ENCODE measurements at places on chromosomes 7 and 10. TPM values are rescaled to one million over a fixed set of nuclear protein-coding genes. Genes with fewer than 3 reads are reported as not detected.
A peak's percentile ranks its signal among the peaks of the same experiment; 100 is the strongest.

Gene TSPAN13
- 1.8 TPM for total RNA-seq

Gene NUDT13
- 1.8 TPM for total RNA-seq

GRCh38 chr7:69388452-69389137 lies 209.7 kb upstream of the AUTS2 start:
- no peak for DNase-seq

GRCh38 chr7:24793982-24794648 lies 36.9 kb upstream of the GSDME start:
- peak; percentile 46 for DNase-seq

DNA sequence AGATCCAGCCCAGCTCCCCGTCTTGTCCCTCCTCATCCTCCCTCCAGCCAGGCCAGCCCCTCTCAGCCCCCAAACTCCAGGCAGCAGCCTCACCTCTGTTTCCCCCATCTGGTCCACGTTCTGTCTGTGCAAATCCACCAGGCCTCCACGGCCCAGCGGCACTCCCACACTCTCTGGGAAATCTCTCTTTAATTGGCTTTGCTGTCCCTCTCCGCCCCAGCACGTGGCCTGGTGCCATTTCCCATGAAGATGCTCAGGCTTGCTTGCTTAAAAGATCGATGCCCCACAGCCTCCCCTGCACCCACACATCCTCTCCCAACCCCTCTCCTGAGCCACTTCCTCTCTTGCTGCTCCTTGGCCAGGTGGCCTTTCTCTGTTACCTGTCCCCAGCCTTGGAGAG lies 39.3 kb downstream of the PRF1 start:
- peak; percentile 72 for DNase-seq

DNA sequence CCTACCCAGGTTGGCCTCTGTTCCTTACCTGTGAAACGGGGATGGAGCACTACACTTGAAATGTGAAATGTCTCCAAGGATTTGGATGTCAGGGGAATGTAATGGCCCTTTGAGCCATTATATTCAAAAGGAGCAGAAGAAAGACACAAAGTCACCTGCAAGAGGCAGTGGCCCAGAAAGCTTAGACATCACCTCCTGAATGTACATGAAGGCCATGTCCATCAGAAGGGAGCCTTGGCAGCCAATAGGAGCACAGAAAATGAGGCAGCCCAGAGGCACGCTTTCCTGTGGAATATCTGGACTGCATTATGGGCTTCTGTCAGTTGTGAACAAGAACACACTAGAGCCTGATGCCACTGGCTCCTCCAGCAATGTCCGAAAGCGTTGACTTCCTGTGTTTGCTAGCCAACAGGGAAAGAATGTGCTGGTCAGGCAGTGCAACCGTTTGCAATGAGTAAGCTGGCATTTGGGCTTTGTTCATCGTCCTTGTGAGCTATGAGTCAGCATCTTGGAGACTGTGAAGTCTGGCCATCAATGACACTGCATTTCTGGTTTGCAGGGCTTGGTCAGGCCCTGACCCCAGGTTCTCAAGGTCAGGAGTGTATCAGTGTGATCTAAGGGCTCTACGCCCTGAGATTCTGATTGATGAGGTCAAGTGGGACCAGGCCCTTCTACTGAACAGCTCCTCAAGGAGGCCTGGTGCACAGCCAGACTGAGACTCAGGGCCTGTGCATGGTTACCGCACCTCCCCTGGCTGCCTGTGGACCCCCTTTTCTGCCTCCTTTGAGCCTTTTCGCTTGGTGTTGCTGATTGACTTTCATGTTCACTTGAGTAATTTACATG lies 222.4 kb downstream of the RPS24 start:
- DNase-seq, result peak; percentile 96

DNA sequence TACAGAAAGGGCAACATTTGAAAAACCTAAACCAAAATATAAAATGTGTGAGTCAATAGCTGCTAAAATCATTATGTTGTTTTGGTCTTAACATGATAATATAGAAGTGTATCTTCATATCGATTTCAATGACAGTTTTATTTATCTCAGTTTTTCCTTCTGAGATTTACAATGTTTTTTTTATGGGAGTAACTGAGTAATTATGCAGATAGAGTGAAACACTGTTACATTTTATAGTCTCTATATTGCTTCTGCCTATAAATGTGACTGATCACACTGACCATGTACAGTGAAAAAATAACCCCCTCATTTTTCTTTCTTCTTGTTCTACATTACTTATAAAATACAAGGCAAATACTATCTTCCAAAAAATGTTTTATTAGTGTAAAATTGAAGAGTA lies 81.6 kb downstream of the ETV1 start:
- no peak for DNase-seq

DNA sequence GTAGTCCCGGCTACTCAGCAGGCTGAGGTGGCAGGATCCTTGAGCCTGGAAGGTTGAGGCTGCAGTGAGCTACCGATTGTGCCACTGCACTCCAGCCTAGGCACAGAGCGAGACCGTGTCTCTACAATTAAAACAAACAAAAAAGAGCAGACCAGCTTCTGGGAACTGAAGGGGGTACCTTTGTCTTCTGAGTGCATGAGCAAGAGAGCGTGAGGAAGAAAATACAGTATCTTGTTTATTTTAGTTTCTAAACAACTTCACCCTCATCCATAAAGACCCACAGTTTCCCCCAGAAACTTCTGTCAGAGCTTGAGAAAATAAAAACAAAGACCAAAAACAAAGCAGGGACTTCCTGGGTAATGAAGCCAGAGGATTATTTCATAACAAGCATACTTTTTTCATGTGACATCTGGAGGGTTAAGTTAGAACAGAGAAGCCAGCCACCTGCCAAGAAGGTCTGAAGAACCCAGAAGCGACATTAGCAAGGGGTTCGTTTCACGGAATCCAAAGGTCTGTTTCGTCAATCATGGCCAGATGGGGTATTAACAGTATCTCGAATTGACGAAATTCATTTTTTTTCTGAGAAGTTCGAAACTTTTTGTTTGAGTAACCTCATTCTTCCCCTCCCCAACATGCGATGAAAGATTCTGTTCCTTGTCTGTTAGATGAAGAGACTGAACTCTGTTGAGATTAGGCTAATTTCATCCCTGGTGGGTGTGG lies 10.2 kb upstream of the IL2RA start:
- DNase-seq, result peak; percentile 52

GRCh38 chr10:52632591-52632990 lies 140.0 kb downstream of the MBL2 start:
- DNase-seq, result no peak

All from osteoblast (primary cell).